ENCODE measurements at places on chromosomes 16 and 17.

DNA sequence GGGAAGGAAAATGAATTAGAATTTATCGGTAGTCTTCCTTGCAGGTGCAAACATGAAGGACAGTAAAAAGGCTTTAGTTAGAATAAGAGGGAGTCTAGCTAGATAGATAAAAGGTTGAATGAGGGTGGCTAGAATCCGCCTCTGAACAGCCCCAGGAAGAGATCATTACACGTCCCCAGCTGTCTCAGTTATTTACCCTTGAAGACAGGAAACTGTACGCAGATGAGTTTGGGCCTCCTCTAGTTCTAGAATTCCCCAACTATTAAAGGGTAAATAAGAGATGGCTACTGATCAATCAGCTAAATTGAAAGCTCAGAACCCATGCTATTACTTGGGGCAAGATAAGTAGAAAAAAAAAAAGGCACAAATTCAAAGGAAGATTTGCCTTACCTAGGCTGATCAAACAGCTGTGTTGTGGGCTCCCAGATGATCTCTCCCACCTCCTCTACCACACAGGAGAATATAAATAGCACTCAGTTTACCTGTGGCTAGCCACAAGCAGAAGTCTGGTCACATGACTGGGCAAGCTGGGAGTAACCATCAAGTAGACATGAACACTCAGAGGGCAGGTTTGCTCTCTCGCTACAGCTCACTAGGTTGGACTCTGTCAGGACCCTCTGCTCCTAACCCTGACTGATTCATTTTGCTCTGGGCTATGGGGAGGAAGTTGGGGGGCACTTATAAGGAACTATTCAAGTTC, 17.0 kb downstream of the FAM117A start:
- DNase-seq = no peak

- no peak for DNase-seq
These were observed 76.4 kb downstream of the SOCS1 start for GRCh38 chr16:11179574-11179973.

DNA sequence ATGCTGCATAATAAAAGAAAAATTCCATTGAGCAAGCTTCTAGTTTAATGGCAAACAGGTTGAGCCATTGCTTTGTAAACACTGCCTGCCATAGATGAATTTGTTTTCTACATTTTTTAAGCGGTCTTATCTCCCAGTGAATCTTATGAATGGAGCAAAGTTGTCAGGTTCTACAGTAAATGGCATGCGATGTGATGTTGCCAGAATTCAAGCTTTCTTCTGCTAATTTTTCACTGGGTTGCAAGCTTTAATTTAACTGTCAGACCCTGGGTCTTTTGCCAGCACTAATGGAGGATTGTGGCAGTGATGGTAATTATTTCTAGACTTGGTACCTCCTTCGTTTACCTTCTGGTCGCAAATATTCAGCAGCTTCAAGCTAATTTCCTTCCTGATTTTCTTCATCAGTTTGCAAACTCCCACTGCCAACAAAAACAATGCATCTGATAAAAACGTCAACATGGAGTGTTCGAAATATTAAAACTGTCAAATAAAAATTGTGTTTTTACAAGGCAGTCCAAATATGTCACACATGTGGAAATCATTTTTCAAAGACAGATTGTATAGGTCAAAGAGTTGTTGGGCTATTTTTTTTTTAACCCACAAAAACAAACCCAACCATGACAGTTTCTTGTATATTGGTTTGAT, 274.2 kb upstream of the ERCC4 start:
- no peak for DNase-seq

DNA sequence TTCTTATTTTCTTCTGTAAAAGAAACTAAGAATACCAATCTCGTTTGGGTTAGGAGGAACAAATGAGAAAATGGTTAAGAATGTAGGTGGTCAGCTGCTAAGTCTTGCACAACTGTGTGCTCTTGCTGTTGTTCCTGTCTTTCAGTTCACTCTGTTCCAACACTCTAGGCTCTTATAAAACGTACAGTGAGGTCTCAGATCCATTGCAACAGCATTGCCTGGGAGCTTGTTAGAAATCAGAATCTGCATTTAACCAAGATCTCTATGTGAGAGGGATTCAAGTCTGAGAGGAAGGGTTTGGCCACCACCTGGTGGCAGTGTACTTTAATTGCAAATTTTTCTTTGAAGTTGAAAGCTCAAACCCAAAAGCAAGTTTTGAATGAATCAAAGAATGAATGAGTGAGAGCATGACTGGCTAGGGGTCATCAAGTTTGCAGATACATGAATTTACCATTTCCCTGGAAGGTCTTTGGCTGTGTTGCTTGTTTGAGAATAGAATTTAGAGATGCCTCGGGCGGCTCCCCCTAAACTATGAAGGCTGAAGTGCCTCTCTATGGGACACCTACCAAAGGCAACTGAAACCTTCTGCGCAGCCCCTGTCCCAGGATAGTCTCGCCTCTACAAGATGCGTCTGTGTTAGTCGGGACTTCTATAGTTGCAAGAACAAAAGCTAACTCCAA, 2.5 kb downstream of the ALOX15B start:
- no peak for DNase-seq
